CD4-positive, alpha-beta T cell treated with Interleukin-12 subunit alpha and Interleukin-12 subunit beta, for 1 hour (primary cell): ENCODE measurements at places on chromosomes 11 and 22.

GRCh38 chr11:69930081-69931059 lies 111.2 kb upstream of the FGF3 start:
- no peak for DNase-seq

DNA sequence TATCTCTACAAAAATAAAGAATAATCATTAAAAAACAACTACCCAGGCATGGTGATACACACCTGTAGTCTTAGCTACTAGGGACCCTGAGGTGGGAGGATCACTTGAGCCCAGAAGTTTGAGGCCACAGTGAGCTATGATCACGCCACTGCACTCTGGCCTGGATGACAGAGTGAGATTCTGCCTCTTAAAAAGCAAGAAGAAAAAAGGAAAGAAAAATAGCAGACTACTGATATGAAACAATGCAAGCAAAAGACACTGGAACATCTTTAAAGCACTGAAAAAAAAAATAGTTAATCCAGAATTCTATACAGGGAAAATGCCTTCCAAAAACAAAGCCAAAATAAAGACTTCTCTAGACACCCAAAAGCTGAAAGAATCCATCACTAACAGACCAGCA lies 5.9 kb downstream of the VPS37C start:
- DNase-seq: no peak

GRCh38 chr11:129598378-129598777 lies 217.3 kb upstream of the TMEM45B start:
- no peak for DNase-seq

DNA sequence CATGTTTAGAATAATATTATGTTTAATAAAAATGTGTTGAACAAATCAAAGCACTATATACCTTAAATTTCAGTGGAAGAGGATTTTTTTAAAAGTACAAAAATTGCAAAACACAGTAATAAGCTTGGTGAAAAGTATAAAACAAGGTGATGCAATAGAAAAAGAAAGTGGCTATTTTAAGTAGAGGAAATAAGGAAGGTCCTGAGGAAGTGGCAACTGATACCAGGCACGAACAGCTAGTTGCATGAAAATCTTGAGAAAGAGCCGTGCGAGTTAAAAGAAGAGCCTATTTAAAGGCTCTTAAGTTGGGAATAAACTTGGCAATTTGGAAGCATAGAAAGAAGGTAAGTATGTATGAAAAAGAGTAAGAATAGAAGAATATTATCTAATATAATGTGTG lies 1679.3 kb downstream of the LRRC4C start:
- no peak for DNase-seq

- peak; percentile 96 for DNase-seq
These were observed 7.9 kb downstream of the ATG16L2 start for GRCh38 chr11:72821920-72822799.

GRCh38 chr11:125583496-125583895 lies 9.2 kb upstream of the STT3A start:
- DNase-seq: no peak

DNA sequence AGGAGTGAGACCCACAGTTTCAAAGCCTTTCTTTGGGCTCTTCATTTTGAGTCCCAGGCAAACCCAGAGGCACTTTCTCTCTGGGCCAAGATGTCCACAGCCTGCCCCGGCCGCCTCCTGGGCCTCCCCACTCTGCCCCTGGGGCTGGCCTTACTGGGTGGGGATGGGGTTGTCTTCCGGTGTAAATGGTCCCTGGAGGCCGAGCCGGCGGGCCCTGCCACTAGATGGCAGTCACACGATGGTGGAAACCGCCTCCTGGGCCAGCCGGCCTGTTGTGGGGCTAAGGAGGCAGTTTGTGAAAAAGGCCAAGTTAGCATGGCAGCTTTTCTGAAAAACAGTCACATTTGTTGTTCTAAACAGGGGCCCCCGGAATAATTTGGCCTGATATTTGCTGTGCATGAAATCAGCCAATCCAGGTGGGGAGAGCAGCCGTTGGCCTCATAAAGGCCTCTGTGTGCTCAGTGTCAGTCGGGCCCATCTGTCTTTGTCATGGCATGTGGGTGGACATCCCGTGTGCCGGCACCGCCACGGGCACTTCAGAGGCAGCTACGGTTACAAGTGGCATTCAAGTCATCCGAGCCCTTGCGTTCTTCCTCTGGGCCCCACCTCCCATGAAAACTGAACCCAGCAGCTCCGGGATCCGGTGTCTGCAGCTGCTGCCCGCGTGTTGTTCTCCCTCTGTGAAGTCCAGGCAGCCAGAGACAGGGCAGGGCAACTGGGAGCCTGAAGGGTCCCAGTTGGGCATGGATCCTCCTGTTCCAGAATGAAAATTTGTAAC lies 6.5 kb downstream of the MRPL23 start:
- DNase-seq: no peak

- no peak for DNase-seq
These were observed 27.2 kb downstream of the STIM1 start for GRCh38 chr11:3882655-3883054.

GRCh38 chr11:23138761-23139160 lies 278.5 kb upstream of the CCDC179 start:
- no peak for DNase-seq

- no peak for DNase-seq
These were observed 78.1 kb downstream of the NFAM1 start for GRCh38 chr22:42353883-42354727.
